Caco-2 (cell line): ENCODE measurements at places on chromosomes 3 and 15. TPM values are rescaled to one million over a fixed set of nuclear protein-coding genes. Genes with fewer than 3 reads are reported as not detected.
A peak's percentile ranks its signal among the peaks of the same experiment; 100 is the strongest.

DNA sequence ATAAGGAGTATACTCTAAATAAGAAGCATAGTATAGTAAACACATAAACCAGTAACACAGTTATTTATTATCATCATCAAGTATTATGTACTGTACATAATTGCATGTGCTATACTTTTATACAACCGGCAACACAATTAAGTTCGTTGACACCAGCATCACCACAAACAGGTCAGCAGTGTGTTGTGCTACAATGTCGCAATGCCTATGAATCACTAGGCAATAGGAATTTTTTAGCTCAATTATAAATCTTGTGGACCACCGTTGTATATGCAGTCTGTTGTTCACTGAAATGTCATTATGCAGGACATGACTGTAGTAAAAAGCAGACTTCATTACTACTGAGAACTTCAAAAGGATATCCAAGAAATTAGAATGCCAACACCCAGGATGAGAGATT lies 177.0 kb downstream of the PDCD6IP start:
- H3K27me3 ChIP-seq: no peaks in the 10 kb centered on the region
- no peak for DNase-seq
- H3K27ac ChIP-seq: no peak overlapping the region
- no peaks in the 10 kb centered on the region for H3K36me3 ChIP-seq
- H3K4me1 ChIP-seq: no peaks in the 10 kb centered on the region

- DNase-seq: no peak
- peaks cover 57% of the 10 kb centered on the region for H3K4me1 ChIP-seq
- H3K27ac ChIP-seq: peak overlapping the region; percentile 66
- H3K4me3 ChIP-seq: no peak overlapping the region
- H3K36me3 ChIP-seq: no peaks in the 10 kb centered on the region
These were observed 63.9 kb upstream of the TSC22D2 start for GRCh38 chr3:150344079-150344759.

GRCh38 chr3:126517291-126517951 lies at the start of gene UROC1:
TSS of gene UROC1 (minus strand) at chr3:126517773. CDS start at chr3:126517719, 54 bp downstream.
- peak within 1 kb of the TSS; percentile 78 for H3K27ac ChIP-seq
- peaks cover 28% of the 10 kb centered on the region for H3K4me1 ChIP-seq
- H3K36me3 ChIP-seq: no peaks in the 10 kb centered on the region
- H3K27me3 ChIP-seq: no peaks in the 10 kb centered on the region
- DNase-seq: no peak

DNA sequence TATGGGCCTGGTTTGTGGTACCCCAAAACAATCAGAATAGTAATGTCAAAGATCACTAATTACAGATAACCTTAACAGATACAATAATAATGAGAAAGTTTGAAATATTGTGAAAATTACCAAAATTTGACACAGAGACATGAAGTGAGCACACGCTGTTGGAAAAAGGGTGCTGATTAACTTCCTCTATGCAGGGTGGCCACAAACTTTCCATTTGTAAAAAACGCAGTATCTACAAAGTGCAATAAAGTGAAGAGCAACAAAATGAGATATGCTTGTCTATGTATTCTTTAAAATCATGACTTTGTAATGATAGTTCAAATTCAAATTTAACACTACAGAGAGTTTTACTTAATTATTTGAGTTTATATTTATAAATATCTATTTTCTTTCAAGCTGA lies 7.6 kb upstream of the TIGIT start:
- H3K27me3 ChIP-seq: no peaks in the 10 kb centered on the region
- H3K4me3 ChIP-seq: no peak overlapping the region
- DNase-seq: no peak
- H3K36me3 ChIP-seq: no peaks in the 10 kb centered on the region
- H3K27ac ChIP-seq: no peak overlapping the region

Gene SPESP1
- total RNA-seq: not detected in 2 replicates
